ENCODE measurements at places on chromosomes 11 and 22.

- DNase-seq = no peak
These were observed 858.5 kb upstream of the FAT3 start for GRCh38 chr11:91365986-91366585.

GRCh38 chr11:10307400-10308200, 2.7 kb downstream of the ADM start:
- DNase-seq = peak; percentile 75

DNA sequence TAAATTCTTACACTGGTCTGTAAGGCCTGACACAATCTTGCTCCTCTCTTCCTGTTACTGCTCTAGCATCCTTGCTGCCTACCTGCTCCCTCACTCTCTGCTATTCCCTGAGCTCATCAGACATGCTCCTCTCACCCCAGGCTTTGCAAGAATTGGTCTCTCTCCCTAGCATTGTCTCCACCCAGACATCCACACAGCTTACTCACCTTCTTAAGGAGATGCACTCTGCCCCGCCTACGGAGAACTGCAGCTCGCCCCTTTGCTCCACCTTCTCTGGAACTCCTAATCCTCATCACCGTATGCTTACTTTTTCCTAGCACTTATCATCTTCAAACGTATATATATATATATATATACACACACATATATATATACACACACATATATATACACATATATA, 23.3 kb upstream of the TMPRSS5 start:
- no peak for DNase-seq

GRCh38 chr11:65418431-65418680, 4.2 kb upstream of the NEAT1 start:
- DNase-seq = no peak

- no peak for DNase-seq
These were observed 88.3 kb downstream of the OSBP2 start for GRCh38 chr22:30783021-30783420.

DNA sequence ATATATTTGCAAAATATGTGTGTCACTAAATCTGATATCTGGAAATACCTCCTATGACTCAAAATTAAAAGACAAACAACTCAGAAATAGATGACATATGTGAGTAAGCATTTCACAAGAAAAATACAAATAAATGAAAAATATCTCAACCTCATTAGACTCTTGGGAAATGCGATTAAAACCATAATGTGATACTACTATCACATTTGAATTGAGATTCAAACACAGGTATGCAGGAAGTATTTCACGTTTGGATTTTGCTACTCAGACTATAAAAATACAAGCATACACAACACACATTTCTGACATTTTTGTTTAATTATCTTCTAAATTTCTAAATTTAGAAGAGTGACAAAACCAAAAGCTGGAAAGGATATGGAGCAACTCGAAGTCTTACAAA, 811.9 kb upstream of the LRRC4C start:
- DNase-seq = no peak

- DNase-seq = no peak
These were observed 72.9 kb upstream of the LMO1 start for GRCh38 chr11:8336356-8337129.

GRCh38 chr22:23591201-23591791, 11.2 kb upstream of the IGLL1 start:
- no peak for DNase-seq

DNA sequence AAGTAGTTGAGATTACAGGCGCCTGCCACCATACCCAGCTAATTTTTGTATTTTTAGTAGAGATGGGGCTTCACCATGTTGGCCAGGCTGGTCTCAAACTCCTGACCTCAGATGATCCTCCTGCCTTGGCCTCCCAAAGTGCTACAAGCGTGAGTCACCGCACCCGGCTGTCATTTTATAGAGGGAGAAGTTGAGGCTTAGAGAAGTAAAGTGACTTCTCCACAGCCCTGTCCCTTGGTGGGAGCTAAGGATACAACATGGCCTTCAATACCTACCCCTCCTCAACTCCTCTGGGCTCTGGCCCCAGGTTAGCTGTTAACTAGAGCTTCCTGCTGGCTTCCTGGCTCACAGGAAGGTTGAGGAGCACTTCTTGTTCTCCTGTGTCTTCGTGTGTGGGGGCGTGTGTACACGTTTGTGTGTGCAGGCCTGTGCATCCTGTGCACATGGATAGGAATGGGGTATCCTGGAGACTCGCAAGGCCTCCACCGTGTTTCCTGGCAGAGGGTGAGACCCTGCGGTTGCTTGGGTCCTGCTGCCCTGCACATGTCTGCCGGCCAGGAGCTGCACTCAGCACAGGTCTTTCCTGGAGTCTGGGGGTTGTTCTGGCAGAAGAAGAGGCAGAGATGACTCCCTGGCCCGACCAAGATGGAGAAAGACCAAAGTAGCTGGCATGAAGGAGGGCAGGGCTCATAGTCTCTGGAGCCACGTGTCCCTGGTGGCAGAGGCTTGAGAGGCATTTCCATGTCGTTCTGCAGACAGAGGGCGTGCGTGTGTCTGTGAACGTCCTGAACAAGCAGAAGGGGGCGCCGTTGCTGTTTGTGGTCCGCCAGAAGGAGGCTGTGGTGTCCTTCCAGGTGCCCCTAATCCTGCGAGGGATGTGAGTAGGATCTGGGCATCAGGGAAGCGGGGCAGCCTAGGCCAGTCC, 2.4 kb downstream of the SIDT2 start:
- no peak for DNase-seq

DNA sequence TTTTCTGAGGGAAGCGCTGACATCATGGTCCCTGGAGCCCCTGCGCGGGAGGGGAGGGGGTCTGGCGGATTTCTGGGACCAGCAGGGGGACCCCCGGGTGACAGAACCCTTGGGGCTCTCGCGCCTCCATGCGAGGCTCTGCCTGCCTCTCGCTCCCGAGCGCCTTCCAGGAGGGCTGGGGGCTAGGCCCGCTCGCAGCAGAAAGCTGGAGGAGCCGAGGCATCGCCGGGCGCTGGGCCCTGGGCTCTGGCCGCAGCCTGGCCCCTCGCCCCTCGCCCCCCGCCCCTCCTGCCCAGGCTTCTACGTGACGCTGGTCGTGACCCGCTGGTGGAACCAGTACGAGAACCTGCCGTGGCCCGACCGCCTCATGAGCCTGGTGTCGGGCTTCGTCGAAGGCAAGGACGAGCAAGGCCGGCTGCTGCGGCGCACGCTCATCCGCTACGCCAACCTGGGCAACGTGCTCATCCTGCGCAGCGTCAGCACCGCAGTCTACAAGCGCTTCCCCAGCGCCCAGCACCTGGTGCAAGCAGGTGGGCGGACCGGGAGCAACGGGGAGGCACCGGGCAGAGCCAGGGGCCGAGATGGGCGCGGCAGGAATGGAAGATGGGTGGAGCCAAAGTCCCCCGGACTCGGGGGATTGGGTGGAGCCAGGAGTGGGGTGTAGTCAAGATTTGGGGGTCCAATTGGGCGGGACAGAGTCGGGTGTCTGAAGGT, 5.4 kb downstream of the BEST1 start:
- no peak for DNase-seq

DNA sequence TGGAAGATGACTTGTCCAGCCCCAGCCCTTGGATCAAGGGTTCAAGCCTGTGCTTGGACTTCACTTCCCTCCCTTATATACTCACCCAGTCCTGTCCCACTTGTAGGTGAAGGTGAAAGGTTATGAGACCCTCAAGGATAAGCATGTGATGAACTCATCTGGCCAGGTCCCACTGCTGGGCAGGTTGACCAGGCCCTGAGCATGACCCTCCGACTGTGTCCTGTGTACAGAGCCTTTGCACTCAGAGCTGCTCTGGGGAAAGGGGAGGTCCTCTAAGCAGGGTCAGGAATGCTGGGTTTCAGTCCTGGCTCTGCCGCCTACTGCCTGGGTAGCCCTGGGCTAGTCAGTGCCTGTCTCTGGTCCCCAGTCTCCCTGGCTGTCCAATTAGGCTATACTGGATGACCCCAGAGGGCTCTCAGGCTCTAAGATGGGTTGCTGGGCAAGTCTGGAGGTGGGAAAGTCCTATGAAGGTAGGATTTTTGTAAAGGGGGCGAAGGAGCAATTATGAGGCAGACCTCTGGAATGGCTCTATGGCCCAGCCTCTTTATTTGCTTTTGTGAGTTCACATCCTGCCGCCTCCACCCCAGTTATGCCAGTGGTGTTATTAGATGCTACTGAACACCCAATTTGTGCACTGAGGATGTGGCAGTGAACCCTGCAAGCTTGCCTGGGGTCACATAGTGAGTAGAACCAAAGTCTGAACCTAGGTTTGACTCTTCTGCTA, 14.1 kb downstream of the DGAT2 start:
- no peak for DNase-seq

- no peak for DNase-seq
These were observed 101.7 kb downstream of the ATM start for GRCh38 chr11:108324587-108324986.

DNA sequence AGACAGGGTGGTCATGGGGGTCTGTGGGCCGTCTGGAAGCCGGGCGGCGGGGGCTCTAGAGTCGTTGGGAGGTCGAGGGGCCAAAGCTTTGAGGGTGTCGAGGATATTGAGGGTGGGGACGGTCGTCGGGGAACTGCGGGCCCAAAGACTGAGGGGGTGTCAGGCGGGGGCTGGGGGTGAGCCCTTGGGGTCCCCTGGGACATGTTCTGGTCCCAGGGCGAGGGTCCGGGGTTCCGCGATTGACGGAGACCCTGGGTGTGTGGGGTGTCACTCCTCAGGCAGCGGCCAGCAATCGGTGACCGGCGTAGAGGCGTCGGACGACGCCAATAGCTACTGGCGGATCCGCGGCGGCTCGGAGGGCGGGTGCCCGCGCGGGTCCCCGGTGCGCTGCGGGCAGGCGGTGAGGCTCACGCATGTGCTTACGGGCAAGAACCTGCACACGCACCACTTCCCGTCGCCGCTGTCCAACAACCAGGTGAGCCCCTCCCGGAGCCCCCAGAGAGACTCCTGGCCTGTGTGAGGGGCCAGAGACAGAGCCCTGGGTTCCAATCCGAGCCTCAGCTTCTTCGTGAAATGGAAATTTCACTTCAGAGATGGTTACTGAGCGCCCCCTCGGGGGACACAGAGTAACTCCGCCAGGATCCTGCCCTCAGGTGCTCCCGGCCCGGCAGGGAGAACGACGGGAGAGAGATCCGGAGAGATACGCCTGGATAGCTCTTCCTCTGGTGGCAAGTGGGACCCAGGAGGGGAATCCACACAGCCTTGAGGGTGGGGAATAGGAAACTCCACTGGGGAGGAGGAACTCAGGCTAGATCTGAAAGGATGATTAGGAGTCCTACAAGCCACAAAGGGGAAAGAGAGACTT, 714 bp downstream of the SDF2L1 start:
- no peak for DNase-seq

DNA sequence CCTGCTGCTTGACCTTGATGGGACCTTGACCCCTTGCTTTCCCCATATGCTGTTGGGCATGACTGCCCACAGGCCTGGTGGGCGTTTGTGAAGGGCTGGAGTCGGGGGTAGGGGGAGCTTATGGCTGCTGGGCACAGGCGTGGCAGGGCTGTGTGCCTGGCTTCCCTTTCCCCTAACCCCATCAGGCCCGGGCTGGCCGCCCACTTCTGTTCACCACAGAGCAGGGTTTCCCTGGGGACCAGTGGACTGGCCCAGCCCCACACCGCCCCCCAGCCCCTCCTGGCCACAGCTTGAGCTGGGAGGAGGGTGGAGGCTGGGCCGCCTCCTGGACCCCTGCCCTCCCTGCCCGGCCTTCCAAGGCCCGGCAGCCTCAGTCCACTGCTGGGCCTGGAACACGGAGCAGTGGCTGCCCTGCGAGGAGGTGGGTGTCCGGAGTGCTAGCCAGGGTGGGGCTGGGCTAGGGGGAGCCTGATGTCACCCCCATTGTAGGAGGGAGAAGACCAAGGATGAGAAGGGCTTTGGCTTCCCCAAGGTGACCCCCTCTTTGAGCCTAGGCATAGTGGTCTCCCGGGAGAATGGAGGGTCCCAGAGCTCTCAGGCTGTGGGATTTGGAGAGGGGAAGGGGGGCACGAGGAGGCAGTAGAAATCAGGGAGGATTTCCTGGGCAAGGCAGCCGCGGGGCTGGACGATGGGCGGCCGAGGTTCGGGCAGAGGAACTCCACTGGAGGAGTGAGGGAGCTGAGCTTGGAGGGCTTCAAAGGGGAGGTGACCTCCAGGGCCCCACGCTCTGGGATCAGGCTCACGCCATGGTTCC, at the start of gene AIFM3:
TSS of gene AIFM3 (plus strand) at position 373 of the 814 bp plus-strand sequence. CDS start 690 bp downstream, outside the sequence.
- no peak for DNase-seq

DNA sequence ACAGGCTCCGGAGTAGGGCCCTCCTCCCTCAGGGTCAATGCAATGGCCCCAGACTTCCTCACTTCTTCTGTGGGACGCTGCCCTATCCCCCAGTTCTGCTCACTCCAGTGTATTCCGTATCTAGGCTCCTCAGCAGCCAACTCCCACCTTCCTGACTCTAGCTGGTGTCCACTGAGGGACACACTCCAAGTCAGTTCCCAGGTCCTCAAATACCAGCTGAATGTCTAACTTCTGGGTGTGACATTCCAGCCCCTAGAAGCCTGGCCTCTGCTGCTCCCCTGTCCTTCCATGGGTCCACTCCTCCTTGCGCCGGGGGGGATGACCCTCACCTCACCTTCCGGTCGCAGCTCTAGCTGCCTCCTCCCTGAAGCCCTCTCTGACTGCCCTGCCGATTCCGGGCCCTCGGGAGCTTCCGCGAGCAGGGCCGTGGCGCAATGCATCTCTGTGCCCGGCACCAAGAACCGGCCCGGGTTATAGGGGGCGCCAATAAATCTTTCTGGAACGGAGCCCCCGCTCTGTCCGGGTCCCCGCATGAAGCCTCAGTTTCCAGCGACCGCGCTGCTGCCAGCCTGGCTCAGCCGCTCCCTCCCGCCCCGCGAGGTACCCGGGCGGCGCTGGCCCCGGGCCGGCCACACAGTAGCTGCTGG, 15.4 kb downstream of the BAD start:
- DNase-seq = no peak

GRCh38 chr11:72621008-72621610, 53.1 kb downstream of the PDE2A start:
- no peak for DNase-seq

- DNase-seq = no peak
These were observed 92.3 kb downstream of the KCNQ1 start for GRCh38 chr11:2537010-2537705.

DNA sequence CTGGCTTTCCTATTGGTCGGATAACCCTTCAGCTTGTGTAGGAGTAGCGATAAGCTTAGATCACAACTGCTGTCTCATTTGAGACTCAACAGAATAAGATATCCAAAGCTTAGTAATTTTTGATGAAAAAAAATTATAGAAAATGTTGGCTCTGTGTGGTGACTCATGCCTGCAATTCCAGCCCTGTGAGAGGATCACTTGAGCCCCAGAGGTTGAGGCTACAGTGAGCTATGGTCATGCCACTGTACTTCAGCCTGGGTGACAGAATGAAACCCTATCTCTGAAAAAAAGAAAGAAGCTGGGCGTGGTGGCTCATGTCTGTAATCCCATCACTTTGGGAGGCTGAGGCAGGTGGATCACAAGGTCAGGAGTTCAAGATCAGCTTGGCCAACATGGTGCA, 55.6 kb upstream of the RRM1 start:
- DNase-seq = no peak

- DNase-seq = no peak
These were observed 13.2 kb downstream of the PPFIBP2 start for GRCh38 chr11:7527029-7527428.

Data from stimulated activated CD8-positive, alpha-beta memory T cell treated with anti-CD3 and anti-CD28 coated beads, Interleukin-15, amount 100 ng/mL, for 4 hours (primary cell).